ENCODE measurements at places on chromosomes 3 and 15.

GRCh38 chr3:147654827-147655226 lies 245.7 kb downstream of the ZIC1 start:
- no peak for DNase-seq

DNA sequence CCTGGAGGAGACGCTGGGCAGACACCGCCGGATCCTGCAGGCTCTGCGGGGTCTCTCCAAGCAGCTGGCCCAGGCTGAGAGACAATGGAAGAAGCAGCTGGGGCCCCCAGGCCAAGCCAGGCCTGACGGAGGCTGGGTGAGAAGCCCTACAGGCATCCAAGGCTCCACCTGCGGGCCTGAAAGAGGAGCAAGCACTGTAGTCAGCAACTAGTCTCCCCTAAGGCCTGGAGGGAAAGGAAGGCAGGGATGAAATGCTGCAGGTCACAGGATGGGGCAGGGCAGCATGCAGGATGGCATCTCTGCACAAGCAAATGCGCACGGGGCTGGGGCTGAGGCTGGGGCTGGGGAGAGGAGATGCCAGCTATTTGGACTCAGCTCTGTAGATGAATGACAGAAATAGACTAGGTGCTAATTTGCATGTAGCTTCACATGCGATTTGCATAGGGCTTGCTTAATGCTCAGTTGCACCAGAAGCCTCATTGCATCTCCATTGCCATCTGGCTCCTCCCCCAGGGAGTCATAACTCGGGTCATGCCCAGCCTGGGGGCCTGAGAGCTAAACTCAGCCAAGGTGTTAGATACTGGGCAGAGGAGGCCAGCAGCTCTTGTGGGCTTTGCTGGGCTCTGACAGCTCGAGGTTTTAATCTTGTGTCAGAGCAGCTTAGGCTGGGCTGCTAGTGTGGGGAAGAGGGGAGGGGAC lies 5.2 kb upstream of the CPLX3 start:
- no peak for DNase-seq

DNA sequence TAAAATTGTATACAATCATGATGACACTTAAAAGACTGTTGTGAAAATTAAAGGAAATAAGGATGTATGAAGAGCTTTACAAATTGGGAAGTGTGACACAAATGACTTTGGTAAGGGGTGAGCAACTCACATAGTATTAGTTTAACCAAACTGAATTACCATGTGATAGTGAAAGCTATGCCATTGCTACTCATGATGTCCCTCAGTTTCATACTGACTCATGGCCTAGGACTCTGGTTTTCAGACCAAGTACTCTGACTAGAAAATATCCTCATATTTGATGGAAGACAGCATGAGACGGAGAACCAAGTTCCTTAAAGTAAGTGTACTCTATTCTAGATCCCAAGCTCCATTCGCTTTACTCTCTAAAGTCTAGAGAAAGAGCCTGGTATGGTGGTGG lies 203.2 kb upstream of the ICE2 start:
- no peak for DNase-seq

DNA sequence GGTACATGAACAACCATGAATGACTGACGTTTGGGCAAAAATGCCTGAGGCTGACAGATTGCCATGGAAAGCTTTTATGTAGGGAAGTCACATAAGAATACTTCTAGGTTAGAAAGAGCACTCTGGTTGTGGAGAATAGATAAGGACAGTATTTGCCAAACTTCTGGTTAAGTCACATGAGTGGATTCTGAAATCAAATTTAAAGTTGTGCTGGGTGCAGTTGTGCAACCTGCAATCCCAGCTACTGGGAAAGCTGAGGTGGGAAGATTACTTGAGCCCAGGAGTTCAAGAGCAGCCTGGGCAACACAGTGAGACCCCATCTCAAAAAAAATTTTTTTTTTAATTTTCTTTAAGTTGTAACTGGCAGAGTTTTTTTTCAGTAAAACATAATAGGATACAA lies 7.2 kb upstream of the ZNF148 start:
- DNase-seq = no peak

GRCh38 chr15:93428150-93428549 lies 339.1 kb upstream of the RGMA start:
- DNase-seq = no peak

DNA sequence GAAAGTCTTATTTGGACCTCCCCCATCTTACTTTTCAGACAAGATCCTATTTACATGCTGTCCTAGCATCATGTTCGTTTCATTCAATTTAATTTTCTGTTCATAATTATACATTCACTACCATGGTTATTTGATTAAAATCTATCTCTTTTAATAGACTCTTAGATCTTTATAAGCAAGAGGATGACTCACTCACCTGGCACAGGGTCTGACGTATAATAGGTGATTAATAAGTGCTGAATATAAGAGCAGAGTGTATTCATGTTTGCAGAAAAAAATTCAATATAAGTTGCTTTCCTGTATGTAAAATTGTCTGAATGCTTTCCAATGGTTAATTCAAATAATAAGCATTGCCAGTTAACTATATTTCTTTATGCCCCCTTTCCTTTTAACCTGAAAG lies 165.5 kb upstream of the CBLB start:
- DNase-seq = no peak

GRCh38 chr3:71191031-71191482 lies 392.5 kb downstream of the FOXP1 start:
- no peak for DNase-seq

- DNase-seq = no peak
Measured at GRCh38 chr3:30631243-30631904, 25.0 kb downstream of the TGFBR2 start.

GRCh38 chr3:10505050-10505790 lies at the start of gene ATP2B2:
ATP2B2 (minus strand) TSS chr3:10505586; CDS start chr3:10449543, 56,043 bp downstream.
- DNase-seq = no peak

- DNase-seq = peak; percentile 10
Measured at GRCh38 chr3:128226795-128227395, 73.6 kb downstream of the EEFSEC start.

- DNase-seq = no peak
Measured at GRCh38 chr3:101544161-101544850, 17.4 kb upstream of the TRMT10C start.

DNA sequence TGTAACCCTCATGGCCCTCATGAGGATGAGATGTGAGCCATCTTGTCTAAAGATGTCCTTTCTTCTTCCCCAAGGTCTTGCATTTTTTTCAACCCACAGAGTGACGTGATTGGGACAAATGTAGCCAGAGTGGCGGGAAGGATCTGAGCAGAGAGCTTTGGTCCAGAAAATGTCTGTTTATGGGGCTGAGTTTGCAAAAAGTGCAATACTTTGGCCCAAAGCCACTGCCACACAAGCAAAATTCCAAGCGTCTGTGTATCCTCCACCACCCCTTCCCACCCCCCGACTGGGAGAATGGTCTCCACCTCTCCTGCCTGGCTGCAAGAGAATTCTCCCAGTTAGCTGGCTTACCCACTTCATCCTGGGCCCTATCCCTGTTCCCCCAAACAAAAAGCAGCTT lies 246.9 kb upstream of the LRIG1 start:
- DNase-seq = no peak

DNA sequence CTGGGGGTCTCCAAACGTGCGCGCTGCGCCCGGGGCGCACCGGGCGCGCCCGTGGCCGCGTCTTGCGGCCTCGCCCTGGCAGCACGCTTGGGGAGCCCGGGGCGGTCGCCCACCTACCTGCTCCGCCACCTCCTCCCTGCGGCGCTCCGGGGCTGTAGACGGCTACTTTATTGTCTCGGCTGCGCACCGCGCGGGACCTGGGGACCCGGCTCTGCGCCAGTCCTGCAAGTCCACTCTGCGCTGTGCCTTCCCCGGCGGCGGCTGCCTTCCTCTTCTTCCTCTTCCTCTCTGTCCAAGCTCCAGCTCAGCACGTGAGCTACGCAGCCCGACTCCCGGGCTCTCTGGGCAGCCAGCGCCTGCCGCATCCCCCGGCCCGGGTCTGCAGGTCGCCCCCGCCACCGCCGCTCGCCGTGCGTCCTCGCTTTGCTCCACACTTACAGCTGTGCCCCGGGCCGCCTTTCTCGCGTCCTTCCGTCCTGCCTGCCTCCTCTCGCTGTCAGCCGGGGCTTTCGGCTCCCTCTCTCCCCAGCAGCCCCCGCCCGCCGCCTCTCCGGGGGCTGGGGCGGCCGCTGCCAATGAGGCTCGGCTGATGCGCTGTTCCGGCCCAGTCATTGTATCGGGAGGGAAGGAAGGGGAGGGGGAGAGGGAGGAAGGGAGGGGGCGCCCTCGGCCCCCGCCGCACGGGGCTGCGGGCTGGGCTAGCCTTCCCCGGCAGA lies 156.4 kb upstream of the FRMD4B start:
- no peak for DNase-seq

- DNase-seq = no peak
Measured at GRCh38 chr3:128404276-128405068, 62.2 kb downstream of the DNAJB8 start.

DNA sequence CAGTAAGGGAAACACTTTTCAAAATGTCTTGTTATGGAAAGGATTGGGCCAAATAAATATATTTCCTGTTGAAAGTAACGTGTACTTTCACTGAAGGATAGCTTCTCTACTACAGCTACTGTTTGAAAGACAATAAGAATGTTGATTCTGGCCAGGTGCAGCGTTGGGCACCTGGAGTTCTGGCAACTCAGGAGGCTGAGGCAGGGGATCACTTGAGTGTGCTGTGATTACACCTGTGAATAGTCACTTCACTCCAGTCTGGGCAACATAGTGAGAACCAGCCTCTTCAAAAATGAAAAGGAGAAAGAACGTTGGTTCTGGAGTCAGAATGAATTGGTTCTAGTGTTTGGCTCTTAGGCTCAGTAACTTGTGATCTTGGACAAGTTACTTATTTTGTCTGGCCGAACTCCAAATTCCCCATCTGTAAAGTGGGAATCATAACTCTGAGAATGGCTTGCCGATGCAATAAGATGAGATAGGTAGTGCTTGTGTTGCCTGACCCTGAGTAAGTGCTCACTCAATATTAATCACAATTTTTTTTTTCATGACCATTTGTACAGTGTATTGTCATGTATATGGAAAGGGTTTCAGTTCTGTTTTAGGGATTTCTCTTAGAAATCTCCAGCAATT lies 310.8 kb downstream of the PTPRG start:
- no peak for DNase-seq

DNA sequence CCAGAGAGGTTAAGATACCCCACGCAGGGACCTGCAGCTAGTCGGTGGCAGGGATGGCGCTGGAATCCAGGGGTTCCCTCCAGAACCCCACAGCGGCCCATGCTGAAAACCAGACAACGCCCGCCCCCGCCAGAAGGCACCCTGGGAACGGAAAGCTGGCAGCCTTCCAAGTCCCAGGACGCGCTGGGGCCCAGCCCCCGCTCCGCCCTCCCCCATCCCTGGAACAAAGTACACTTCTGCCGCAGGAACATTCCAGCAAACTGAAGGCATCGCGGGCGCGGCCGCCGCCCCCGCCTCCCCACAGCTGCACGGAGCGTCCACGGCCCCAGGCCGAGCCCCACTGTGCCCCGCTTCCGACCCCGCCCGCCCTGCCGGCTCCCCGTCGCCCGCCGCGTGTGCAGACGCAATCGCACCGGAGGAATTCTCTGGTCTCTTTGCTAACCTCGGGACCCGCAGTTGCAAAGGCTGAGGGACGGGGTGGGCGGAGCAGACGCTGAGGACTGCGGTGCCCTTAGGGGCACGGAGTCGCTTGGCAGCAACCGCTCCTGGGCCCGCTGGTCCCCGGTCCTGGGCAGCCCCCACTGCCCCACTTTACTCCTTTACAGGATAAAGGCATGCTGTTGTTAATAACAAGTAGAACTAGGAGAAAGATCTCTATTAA lies 44.8 kb upstream of the RNU6-1 start:
- DNase-seq = peak; percentile 10

DNA sequence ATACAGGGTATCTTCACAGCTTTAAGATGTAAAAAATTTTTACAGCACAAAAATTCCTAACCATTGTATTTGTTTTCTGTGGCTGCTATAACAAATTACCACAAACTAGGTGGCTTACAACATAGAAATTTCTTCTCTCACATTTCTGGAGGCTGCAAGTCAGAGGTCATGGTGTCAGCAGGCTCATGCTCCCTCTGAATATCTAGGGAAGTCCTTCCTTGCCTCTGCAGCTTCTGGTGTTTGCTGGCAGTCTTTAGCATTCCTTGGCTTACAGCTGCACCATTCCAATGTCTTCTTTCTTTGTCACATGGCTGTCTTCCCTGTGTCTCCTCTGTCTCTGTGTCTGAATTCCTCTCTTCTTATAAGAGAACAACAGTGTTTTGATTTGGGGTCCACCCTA lies 310.2 kb upstream of the SUCLG2 start:
- DNase-seq = no peak

- DNase-seq = no peak
Measured at GRCh38 chr3:114108137-114108536, 51.6 kb downstream of the QTRT2 start.

DNA sequence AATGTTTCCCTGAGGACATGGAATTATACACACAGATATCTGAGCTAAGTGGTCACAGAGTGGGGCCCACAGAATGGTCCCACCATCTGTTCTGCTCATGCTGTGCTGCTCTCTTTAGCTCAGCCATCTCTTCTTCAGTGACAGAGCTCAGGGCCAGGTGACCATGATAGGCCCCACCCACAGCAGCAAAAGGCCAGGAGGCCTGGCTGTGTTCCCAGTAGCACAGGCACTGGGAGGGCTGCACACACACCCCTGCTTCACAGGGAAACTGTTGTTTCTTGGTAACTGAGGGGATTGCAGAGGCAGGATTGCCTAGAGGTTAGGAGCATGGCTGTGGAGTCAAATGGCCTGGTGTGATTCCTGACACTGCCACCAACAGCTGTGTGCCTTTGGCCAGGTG lies 4.8 kb upstream of the FBXW12 start:
- DNase-seq = no peak

DNA sequence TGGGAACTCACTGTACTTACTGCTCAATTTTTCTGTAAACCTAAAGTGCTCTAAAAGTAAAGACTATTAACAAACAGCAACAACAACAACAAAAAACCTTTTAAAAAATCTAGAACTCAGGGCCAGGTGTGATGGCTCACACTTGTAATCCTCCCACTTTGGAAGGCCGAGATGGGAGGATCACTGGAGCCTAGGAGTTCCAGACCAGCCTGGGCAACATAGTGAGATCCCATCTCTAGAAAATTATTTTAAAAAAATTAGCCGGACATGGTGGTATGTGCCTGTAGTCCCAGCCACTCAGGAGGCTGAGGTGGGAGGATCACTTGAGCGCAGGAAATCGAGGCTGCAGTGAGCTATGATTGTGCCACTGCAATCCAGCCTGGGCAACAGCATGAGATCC lies 161.8 kb downstream of the NUP210 start:
- no peak for DNase-seq

DNA sequence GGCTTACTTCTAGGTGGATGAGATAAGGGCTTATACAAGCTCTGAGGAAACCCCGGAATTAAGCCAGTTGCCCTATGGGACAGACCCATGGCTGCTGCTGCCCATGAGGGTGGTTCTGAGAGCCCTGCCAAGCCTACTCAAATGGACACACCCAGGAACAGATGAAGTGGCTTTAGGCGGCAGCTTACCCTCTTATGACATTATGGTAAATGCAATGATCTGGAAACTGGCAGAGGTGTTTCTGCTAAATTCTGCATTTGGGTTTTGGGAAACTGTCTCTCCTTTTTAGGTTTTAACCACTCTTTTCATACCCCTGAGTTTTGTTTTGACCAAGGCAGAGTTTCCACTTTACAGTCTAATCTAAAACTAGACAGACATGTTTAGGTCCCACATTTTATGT lies 9.0 kb upstream of the ZBED2 start:
- no peak for DNase-seq

GRCh38 chr15:88118035-88118434 lies 138.5 kb downstream of the NTRK3 start:
- DNase-seq = no peak

Measured in T-helper 17 cell (primary cell).